NB4 (cell line): ENCODE measurements at places on chromosomes 2 and 18.

- no peak for DNase-seq
Measured at GRCh38 chr2:120765678-120766469, 30.2 kb downstream of the GLI2 start.

DNA sequence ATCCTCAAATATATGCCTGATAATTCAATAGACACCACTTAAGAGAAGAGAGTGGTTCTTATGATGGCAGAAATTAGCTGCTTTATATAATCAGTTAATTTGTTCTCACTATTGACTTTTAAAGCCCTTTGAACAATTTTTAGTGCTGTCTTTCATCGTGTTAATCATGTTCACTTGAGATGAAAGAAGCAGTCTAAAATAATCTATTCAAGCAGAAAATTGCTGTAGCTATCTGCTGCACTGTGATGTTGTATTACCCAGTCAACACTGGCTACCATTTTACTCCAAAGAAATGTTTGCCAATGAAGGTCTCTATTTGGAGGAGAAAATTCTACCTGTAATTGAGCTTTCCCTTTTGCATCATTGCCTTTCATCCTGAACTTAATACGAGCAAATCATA is 459.8 kb upstream of the FSIP2 start:
- no peak for DNase-seq

- DNase-seq, result no peak
Measured at GRCh38 chr2:8594731-8595427, 87.0 kb upstream of the ID2 start.

DNA sequence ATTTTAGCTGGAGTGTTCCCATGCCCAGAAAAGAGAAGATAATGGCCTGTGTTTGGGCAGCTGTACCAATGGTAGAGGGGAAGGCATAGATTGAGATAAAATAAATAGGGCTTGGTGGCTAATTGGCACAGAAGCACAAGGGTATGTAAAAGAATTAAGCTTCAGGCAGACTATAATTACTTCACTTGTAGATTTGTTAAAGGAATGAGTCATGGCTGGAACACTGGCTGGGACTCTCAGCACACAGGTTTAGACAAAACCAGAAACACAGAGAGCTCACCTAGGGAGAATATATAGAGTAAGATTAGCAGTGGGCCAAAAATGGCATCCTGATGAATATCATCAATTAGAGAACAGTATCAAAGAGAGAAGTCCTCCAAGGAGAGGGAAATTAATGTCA is 198.3 kb upstream of the FIGN start:
- no peak for DNase-seq

DNA sequence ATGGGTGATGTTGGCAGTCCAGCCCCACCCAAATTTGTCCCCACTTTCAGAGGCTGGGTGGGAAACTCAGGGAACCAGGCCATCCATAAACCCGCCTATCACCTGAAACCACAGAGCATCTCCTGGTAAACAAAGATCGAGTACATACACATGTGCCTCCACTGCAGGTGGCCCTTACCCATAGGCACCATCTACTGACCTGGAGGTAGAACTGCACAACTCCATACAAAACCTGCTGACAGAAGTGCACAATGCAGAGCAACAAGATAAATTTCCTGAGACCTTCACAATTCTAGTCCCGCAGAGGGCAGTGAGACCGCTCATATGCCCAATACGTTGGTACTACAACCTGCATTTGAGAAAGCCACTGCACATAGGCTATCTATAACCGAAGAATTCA is 856.3 kb downstream of the SUCLG1 start:
- peak; percentile 14 for DNase-seq

DNA sequence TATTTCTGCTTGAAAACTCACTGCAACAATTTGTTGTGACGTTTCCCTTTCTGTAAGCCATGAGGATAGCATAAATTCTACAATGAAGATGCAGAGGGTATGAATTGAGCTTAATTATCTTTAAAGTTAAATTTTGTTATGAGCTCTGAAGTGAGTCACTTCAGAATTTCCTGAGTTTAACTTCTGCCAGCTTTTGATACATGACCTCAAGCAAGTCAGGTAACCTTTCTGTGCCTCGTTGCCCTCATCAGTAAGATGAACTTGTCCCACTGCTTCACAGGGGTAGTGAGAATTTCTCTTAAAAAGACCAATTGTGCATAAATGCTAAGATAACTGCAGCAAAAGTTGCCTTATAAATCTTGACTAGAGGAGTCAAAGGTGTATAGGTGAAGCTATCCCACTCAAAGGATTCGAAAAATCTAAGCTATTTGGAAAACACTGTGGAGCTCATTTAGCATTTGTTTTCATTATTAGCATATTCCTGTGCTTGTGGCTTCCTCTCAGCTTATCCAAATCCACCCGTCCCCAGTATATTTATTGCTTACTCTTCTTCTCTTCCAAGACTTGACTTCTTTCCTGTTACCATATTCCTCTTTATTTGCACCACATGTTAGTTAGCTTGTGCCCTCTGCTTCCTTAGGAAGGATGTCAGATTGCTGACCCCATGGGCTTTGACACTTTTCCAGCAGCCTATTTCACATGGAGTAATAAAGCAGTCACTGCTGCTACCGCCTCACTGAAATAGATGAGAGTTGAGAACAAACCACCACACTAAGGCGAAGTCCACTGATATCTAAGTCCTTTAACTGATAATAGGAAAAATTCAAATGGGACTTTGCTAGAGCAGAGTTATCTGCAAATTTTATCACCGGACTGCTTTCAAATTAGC is 428.6 kb downstream of the ERBB4 start:
- no peak for DNase-seq

- no peak for DNase-seq
Measured at GRCh38 chr2:202038471-202039277, 5.0 kb downstream of the FZD7 start.

- no peak for DNase-seq
Measured at GRCh38 chr2:75574106-75574505, 13.4 kb upstream of the EVA1A start.

GRCh38 chr2:224946895-224947294 is 95.4 kb downstream of the DOCK10 start:
- DNase-seq, result peak; percentile 89

GRCh38 chr2:100821255-100821910 is 1.4 kb downstream of the NPAS2 start:
- no peak for DNase-seq

DNA sequence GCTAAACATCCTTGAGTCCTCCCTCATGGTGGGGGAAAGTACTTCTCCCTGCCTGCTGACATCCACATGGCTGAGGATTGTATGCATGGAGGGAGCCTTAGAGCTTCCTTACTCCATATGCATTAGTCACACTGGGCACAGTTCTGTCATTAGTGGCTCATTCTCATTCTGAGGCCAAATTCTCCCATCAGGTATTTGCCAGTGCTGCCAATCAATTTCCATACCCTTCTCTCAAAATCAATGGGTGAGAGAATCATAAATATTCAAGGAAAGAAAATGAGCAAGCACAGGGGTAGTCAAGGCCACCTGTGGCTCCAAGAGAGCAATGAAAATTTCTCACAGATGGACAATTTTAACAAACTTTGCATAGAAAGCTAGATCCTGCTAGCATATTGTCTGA is 422.6 kb upstream of the SETBP1 start:
- DNase-seq, result no peak

DNA sequence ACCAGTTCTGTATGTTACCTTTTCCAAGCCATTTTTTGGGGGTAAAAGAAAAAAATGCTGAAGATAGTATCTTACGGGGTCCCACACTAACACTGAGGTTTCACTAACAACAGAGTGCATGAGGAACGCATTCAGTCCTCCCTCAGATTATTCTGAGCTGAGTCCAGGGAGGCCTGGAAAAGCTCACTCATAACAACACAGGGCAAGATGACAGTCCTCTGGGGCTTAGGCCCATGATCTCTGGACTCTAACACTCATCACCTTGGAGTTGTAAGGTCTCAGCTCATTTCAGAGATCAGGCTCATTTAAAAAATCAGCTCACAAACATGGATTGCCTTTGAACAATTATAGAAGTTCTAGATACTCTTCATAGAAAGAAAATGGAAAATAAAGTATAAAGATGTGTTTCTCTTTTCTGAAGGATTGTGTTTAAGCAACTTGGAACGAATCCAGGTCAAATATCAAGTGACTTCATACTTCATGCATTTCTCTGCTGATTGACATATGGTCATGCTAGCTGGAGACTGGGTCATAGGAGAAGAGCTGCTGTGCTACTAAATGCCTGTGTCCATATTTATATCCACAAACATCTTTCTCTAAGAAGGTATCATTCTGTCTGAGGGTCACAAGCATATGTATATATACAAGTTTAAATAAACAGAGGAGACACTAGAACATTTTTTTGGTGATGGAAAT is 265.8 kb downstream of the ALK start:
- no peak for DNase-seq

GRCh38 chr18:22627506-22627905 is 209.8 kb upstream of the CTAGE1 start:
- DNase-seq, result no peak

- DNase-seq, result no peak
Measured at GRCh38 chr2:59798687-59799232, 754.7 kb downstream of the BCL11A start.

DNA sequence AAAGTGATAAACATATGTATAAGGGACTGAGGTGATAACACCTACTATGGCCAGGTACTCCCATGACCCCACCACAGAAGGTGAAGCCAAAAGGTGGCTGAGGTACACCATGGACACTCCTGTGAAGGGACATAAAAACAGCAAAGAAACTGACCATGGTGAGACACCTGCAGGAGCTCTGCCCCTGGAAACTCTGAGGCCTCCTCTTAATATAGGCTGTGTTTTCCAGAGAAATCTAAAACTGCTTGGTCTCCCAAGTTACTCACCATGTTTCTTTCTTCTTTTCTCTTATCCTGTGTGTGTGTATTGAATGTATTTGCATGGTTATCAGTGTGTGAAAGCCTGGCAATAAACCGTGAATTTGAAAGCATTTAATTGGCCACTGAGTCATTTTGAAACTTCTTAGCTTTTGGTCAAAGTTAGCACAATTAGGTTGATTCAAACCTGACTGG is 739.3 kb upstream of the GCFC2 start:
- peak; percentile 22 for DNase-seq

GRCh38 chr18:2672872-2673271 is 17.3 kb downstream of the SMCHD1 start:
- DNase-seq, result no peak

DNA sequence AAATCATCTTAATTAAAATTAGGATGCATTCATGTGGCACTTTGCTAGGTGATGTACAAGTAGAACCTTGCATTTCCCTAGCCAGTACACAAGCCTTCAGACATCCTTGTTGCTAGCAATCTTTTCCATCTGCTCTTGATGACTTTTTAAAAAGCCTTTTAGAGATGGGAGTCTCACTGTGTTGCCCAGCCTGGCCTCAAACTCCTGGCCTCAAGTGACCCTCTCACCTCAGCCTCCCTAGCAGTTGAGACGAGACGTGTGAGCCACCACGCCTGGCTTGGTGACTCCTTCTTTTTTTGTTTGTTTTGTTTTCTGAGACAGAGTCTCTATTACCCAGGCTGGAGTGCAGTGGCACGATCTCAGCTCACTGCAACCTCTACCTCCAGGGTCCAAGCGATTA is 1.7 kb upstream of the CCDC88A start:
- no peak for DNase-seq

DNA sequence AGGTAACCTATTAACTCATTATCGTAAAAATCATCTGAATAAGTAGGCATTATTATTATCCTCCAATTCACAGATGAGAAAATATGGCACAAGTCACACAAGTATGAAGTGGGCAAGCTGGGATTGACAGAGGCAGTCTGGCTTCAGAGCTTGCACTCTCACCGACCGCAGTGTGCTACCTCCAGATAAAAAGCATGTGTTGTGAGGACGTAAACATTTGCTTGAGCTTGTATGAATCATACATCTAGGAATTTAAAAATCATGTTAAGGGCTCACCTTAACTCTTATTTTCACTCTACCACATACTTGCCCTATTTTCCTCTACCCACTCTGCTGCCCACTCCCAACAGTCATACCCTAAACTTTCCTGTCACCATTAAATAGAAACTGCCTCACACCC is 65.3 kb upstream of the AMMECR1L start:
- no peak for DNase-seq

DNA sequence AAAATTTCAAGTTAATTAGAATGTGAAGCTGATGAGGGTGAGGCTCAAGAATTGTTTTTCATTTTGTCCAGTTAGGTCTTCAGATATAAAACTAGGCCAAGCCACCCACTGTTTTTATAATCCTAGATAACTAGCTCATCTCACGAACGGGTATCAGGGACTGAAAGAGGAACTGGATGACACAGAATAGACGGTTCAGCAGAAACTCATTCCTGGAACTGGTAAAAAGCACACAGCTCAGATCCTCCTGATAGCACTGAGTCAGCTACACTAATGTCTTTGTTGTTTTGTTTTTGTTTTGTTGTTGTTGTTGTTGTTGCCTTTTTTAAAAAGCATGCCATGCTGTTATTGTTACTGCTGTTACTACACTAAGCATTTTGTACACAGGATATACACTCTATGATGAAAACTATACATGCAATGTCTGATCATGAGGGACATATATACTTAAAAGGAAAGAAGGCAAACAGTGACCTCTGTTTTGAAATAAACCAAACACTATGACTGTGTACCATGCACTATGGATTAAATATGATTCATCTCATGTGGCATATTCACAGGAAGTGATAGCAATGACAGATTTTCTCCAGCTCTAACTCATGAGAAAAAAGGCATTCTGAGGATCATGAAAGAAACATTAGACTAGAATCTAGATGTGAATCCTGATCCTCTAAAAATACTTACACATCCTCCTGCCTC is 437.6 kb downstream of the NCKAP5 start:
- no peak for DNase-seq

DNA sequence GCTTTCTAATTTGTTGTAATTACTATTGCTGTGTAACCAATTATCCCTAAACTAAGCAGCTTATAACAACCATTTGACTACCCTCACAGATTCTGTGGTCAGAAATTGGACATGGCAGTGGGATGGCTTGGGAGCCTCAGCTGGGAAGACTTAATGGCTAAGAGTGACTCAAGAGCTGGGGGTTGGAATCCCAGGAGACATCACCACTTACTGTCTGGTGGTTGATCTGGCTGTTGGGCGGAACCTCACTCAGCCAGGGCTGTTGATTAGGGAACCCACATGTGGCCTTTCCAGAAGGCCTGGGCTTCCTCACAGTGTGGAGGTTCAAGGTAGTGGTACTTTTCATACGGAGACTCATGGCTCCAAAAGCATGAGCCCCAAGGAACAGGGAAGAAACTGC is 49.8 kb downstream of the E2F6 start:
- DNase-seq, result peak; percentile 47
